ENCODE measurements at places on chromosomes 6 and 20.
A peak's percentile ranks its signal among the peaks of the same experiment; 100 is the strongest.

- DNase-seq: no peak
Measured at GRCh38 chr6:137970368-137970767, 103.3 kb downstream of the TNFAIP3 start.

GRCh38 chr6:157438611-157439111, 57.7 kb downstream of the ZDHHC14 start:
- DNase-seq: no peak

DNA sequence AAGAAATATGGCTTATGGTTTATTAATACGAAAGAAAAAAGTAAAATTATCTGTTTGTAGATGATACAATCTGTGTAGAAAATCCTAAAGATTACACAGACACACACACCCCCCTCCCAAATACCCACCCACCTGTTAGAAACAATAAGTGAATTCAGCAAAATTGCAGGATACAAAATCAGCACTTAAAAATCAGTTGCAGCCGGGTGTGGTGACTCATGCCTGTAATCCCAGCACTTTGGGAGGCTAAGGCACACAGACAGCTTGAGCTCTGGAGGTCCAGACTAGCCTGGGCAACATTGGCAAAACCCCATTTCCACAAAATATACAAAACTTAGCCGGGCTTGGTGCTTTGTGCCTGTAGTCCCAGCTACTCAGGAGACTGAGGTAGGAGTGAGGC, 42.3 kb downstream of the NINL start:
- DNase-seq: no peak

DNA sequence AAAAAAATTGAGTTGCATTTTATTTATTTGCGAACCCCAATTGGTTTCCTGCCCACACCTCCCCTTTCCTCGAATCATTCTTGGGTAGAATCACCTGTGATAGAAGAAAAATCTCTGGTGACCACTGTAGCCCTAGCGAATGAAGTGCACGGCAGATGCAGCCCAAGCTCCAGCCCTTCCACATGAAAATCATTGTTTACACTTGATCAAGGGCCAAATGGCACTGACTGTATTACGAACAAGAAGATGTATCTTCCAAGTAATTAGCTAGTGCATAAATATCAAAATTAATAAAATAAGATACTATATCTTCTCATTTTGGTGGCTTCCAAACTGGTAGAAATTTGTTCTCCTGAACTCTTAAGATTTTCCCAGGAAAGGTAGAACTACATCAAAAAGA, 93.4 kb upstream of the ARID1B start:
- no peak for DNase-seq

DNA sequence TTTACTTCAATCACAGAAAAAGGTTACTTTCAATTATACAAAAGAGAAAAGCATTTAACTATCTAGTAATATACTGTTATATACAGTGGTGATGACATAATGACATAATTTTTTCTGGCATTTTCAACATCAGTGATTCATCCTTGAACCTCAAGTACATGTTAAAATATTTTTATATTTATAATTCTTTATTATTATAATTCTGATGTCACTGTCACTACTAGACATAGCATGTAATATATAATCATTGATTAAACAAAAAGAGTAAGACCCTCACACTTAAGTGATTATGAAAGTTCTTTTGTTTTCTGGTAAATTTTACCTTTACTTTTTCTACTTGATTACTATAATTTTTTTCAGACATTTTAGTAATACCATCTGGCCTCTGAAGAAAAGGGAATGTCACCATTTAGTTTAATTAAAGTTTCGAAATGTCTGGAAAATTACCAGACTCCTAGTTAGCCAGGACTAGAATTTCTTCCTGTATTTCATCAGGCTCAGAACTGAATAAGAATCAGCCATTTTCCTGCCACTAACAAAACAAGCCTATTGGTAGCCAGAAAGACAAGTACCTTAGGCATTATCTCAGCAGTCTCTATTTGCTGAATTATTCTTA, 71.5 kb downstream of the FILIP1 start:
- no peak for DNase-seq

DNA sequence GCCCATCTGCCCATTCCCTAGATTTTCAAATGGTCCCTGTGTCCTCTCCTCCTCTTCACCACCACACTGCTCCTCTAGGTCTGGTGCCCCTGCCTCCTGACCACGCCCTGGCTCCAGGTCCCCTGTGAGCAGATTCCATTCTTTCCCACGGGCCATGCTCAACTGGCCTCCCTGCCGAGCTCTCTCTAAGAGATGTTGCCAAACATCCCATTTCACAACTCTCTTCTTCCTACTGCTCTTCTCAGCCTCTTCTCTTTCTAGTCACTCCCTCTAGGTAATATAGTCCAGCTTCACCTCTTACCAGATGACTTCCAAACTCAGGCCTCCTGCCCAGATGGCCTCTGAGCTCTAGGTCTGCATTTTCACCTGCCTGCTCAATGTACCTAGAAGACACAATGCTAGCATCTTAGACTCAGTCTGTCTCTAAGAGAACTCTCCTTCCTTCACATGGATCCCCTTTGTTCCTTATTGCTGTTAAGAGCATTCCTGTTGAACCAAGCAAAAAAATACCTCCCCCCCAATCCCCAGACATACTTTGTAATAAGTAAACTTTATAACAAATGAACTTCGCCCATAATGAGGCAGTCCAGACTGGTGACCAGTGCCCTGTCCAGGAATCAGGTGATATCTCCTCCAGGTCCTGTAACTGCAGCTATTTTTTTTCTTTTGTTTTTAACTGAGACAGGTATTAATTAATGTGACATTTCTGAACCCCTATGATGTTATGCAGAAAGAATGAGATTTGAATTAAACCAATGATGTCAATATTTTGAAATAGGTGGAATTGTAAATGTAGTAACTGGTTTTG, 79.0 kb downstream of the LYRM4 start:
- no peak for DNase-seq

- DNase-seq: no peak
Measured at GRCh38 chr6:149372062-149372461, 28.0 kb upstream of the SUMO4 start.

DNA sequence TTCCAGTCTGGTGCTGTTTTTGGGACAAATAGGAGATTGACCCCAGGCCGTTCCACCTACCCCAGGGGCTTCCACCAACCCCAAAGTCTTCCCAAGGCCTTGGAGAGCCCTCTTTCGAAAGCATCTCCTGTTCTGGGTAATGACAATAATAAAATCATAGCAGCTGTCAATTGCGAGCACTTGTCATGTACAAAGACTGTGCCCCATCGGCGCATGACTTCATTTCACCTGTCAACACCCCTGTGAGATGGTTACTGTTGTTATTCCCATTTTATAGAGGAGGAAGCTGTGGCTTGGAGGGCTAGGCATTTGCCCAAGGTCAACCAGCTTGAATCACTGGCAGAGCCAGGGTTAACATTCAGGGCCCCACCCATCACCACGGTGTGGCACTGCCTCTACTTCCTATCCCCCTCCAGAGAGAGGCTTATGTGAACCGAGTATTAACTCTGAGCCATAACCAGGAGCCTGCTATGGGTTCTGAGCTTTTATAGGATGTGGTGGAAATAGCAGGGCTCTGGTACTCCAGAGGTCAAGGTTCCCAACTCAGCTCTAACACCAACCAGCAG, 51.2 kb downstream of the HNF4A start:
- no peak for DNase-seq

- DNase-seq: no peak
Measured at GRCh38 chr20:61954276-61955021, 111.2 kb downstream of the TAF4 start.

GRCh38 chr6:157911278-157911677, 70.4 kb upstream of the SYNJ2 start:
- DNase-seq: no peak

- DNase-seq: peak; percentile 9
Measured at GRCh38 chr20:31675828-31676608, 38.3 kb downstream of the COX4I2 start.

GRCh38 chr6:166934174-166934573, 22.2 kb downstream of the RNASET2 start:
- no peak for DNase-seq

- DNase-seq: no peak
Measured at GRCh38 chr6:12235341-12235740, 54.8 kb upstream of the EDN1 start.

GRCh38 chr6:35426074-35426473, 26.1 kb upstream of the FANCE start:
- no peak for DNase-seq

- no peak for DNase-seq
Measured at GRCh38 chr6:44397424-44398164, 10.1 kb downstream of the CDC5L start.

DNA sequence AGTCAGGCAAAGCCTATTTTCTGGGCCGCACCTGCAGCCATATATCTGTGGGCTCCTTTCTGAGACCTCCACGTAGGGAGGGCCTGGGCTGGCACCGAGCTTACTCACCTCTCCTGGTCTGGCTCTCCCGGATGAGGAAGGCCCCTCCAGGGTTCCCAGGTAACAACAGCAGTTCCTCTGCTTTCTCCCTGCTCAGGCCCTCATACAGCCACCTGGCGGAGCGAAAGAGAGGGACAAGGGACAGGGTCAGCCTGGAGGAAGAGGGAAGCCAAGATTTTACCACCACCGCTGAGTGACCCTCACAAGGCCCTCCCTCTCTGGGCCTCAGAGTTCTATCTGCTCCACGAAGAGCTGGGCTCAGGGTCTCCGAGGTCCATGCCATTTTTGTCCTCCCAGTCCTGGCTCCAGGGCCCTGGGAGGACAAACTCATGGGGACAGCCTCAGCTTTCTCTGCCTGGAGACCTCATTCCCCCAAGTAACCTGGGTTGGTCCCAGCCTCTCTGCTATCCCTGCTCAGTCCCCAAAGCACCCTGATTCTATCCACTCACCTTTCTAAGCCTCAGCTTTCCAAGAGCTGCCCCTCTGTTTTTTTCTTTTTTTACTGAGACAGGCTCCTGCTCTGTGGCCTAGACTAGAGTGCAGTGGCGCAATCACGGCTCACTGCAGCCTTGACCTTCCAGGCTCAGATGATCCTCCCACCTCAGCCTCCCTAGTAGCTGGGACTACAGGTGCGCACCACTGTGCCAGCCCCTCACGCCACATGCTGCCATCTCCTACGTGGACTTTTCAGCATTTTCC, 13.3 kb downstream of the SLA2 start:
- DNase-seq: no peak

DNA sequence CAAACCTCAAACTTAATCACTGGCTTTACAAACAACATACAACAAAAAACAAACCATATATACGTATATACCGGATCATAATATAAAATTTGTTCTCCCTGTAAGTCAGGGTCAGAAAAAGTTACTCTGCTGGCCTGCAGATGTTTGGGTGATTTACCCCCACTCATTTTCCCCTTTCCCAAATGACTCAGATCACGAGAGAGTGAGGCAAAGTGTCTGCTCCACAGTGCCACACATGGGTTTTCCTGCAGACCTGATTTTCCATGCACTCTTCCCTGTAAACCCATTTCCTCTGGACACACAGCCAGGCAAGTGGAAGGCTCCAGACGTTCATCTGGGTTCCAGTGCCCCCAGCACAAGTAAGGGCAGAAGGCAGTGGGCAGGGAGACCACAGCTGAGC, 23.5 kb downstream of the GFOD1 start:
- no peak for DNase-seq

GRCh38 chr6:17390276-17390675, 3.1 kb upstream of the CAP2 start:
- DNase-seq: no peak

GRCh38 chr20:63704749-63705117, 3.0 kb downstream of the ARFRP1 start:
- no peak for DNase-seq

DNA sequence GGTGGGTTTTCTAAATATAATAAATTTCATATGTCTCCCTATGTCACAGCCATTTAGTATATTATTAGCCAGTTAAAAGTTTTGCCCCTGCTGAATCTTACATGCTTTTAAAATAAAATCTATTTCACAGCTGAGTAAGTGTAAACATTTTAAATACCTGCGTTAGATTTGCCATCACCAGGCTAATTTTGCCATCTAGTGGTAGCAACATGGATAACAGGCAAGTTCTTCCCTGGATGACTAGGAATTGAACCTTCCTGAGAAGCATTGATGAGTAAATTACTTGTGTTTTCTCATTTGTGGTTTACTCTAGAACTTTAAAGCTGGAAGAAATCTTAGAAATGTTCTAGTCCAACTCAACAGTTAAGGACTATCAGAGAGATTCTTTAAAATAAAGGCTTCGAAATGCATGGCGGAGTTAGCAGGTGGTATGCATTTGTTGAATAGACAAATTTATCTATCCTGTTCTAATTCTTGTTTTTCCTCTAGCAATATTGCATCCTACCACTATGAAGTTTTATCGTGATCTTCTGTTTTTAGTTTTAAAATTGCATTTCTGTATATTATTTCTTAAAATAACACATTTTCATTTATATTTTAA, 2.6 kb downstream of the PRSS35 start:
- no peak for DNase-seq

GRCh38 chr6:30836957-30837356, 47.4 kb upstream of the DDR1 start:
- DNase-seq: no peak

GRCh38 chr20:43800186-43800585, 73.4 kb upstream of the GTSF1L start:
- DNase-seq: no peak

GRCh38 chr6:56933650-56934049, 21.3 kb upstream of the BEND6 start:
- no peak for DNase-seq

GRCh38 chr6:106614166-106614565, 15.1 kb downstream of the RTN4IP1 start:
- no peak for DNase-seq

DNA sequence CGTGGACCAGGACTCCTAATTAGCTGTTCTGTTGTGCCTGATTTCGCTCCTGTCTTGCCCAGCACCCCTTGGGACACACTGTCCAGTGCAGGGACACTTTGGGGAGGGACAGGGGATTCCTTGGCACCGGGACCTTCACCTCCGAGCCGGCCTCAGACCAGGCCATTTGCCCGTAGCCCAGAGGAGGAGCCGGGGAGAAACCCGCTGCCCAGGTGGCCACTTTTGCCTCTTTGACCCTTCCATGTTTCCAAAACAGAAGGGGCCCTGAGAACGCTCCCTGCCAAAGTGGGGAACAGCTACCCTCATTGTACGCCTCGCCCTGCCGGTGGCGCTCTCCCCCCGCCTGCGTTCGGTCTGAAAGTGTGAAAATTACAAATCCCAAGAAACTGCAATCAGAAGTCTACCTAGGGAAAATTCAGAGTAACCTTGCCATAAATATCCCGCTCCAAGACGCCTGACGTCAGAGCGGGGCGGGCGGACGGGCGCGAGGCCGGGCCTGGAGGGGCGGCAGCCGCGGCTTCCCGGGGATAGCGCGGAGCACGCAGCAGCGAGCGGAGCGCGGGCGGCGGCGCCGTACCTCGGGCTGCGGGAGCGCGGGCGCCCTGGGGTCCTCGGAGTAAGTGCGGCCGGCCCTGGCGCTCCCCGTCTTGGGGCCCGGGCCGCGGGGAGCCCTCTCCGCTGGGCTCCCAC, at the start of gene DAAM2:
TSS of gene DAAM2 (plus strand) at position 527 of the 690 bp plus-strand sequence. CDS start 63,927 bp downstream, outside the sequence.
- DNase-seq: no peak
